ENCODE measurements at places on chromosomes 6 and 20.

GRCh38 chr20:54339093-54339492, 131.2 kb downstream of the PFDN4 start:
- DNase-seq = no peak

DNA sequence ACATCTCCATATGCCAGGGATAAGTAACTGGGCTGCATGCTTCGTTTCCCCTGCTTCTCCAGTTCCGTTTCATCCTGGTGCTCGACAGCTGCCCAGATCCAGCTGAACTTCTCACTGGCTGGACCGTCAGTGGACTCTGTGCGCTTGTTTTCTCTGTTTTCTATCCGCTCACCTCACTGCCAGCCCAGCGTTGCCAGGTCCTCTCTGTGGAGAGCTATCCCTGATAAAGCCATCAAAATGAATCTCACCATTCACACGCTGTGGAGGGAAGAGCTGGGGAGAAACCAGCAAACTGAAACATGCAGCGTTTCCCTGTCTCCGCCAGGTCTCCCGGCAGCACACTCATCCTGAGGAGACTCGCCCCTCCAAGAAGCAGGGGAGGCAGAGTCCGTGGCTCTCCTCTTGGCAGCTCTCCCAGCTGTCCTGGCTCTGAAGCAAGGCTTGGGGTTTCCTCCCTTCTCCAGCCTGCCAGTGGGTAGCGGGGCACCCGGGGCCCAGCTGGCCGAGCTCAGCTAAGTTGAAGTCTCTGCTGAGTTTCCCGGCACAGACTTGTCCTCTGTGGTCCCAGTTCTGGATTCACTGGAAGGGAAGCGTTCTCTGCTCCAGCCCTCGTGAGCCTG, 160.9 kb downstream of the DTNBP1 start:
- no peak for DNase-seq

DNA sequence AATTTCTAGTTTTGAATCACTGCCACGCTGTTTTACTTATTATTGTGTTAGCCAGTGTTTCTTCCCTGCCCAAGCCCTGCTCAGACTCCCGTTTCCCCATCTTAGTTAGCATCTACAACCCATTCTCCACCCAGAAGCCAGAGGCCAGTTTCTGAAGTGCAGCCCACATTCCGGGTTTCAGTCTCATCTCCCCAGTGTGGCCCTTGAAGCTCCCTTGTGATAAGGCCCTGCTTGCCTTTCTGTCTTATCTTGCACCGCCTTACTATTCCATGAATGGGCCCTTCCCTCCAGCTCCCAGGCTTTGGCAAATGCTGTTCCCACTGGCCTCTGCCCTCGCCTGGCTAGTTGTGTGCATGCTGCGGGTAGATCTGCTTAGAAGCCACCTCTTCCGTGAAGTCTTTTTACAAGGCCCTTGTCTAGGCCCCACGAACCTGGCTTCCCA, 41.1 kb downstream of the TOX2 start:
- DNase-seq = no peak

- DNase-seq = no peak
Observed at GRCh38 chr6:163249651-163250101, 164.8 kb upstream of the QKI start.

DNA sequence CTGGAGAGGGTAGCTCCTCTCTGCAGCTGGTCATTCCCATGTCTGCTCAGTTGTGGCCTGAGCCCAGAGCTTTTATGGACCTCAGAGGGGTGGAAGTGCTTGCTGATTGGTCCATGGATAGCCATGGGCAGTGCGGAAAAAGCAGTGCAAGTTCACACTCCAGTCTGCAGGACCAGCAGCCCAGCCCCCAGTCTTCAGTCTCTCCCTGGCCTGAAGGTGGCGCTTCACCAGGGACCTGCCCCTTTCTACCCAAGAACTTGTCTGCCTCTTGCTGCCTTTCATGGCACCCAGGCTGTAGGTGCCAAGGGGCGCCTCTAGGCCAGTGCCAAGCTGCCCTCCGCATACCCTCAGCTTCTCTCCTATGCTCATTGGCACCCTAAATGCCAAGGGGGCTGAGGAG, 91.0 kb downstream of the TBXT start:
- no peak for DNase-seq

DNA sequence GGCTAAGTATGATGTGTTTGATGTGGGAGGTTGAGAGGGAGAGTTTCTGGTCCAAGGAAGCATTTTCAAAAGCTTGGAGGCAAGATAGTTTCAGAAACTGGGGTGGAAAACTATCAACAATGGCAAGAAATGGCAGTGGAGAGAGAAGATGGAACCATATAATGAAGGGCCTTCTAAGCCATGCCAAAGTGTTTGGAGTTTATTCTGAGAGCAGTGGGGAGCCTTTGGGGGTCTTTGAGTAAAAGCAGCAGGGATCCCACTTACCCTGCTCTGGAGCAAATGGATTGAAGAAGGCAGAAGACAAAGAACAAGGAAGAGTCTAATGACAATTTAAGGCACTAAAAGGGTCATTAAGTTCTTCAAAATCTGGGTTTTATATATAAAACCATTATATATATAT, 538.9 kb downstream of the UTRN start:
- DNase-seq = no peak

DNA sequence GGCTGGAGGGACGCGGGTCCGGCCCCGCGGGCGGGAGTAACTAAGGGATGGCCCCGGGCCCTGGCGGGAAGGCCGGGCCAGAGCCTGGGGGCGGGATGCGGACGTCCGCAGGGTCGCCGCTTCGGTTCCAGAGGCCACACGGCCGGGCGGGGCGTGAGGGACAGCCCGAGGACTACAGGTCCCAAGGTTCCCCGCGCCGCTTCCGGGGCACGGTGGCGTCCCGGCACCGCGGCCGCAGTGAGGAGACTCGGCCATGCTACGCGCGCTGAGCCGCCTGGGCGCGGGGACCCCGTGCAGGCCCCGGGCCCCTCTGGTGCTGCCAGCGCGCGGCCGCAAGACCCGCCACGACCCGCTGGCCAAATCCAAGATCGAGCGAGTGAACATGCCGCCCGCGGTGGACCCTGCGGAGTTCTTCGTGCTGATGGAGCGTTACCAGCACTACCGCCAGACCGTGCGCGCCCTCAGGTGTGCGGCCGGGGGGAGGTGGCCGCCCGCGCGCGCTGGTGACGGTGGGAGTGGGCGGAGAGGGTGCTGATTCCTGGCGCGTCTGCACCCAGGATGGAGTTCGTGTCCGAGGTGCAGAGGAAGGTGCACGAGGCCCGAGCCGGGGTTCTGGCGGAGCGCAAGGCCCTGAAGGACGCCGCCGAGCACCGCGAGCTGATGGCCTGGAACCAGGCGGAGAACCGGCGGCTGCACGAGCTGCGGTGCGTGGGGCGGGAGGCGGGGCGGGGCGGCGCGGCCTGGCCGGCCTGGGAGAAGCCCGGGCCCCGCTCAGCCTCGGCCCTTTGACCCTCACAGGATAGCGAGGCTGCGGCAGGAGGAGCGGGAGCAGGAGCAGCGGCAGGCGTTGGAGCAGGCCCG, at the start of gene MRPS26:
Gene MRPS26, plus strand, starts transcription at position 237 of the 861 bp plus-strand sequence. Its CDS starts 17 bp downstream, at position 254.
- DNase-seq = peak; percentile 74

GRCh38 chr6:35589904-35590303, 77.2 kb upstream of the TULP1 start:
- DNase-seq = no peak

All from T-helper 2 cell (primary cell).